Natural killer cell treated with Interleukin-12 subunit alpha and Interleukin-12 subunit beta and Interleukin-15 and Interleukin-18, amount 100 ng/mL, for 72 hours (primary cell): ENCODE measurements at places on chromosomes 7 and 10. TPM values are rescaled to one million over a fixed set of nuclear protein-coding genes. Genes with fewer than 3 reads are reported as not detected.

- DNase-seq, result no peak
Observed at GRCh38 chr10:42769673-42770072, 12.9 kb upstream of the BMS1 start.

- DNase-seq, result no peak
Observed at GRCh38 chr7:28157831-28158416, 22.7 kb downstream of the JAZF1 start.

DNA sequence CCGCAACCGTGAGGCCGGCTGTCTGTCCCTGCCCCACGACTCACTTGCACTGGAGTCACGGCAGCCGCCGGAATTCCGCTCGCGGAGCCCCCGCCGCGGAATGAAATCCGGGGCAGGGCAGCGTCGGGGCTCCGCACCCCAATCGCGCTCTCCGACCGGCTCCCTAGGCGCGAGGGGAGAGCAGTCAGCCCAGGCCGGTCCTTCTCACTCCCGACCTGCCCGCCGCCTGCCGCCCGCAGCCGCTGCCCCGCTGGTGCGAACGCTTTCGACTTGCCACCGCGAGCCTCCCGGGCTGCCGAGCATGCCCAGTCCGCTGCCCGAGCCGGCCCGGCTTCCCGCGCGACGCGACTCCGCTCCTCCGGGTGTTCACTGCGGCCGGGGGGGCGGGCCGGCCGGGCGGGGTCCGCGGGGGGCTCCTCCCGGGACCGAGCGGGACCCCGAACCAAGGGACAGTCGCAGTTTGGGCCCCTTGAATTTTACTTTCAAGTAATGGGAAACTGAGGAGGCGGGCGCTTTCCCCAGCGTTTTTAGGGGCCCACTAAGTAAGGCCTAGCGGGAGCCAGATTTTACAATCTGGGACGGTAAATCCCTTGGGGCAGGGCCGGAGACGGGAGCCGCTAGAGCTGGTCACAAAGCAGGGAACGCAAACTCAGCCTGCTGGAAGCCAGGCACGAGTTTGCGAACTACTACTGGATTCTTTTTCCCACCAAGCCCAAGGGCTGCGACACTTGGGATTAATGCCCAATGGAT is at the start of gene SGMS1:
TSS of gene SGMS1 (minus strand) at position 294 of the 750 bp plus-strand sequence. CDS start 279,842 bp downstream, outside the sequence.
- DNase-seq, result peak; percentile 92

DNA sequence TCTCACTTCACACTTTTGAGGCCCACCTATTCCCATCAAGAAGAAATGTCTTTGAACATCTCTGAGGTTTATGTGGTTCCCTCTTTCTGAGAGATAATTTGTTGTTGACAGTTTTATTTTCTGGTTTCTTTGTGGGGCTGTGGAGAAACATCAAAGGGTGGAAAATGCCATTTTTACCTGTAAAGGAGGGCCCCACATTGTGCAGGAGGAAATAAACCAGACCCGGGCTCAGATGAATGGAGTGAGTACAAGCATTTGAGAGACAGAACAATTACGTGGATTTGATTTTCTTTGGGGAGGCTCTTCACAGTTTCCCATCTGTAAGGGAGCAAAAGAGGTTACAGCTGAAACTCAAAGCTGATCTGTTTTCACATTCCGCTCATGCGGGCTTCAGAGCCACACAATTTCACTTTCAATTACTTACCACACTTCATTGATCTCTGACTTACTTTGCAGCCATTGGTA is 29.8 kb downstream of the ITPRIP start:
- no peak for DNase-seq

DNA sequence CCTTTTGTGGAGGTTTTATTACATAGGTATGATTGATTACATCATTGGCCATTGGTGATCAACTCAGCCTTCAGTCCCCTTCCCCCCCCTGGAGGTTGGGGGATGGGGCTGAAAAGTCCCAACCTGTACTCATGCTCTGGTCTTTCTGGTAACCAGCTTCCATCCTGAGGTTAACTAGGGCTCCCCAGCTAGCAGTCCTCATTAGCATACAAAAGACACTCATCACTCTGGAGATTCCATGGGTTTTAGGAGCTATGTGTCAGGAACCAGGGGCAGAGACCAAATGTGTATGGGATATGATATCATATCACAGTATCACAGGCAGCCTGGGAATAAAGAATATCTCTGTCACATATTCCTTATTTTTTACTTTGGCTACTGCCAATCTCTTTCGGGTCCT is 13.6 kb downstream of the CCSER2 start:
- no peak for DNase-seq

DNA sequence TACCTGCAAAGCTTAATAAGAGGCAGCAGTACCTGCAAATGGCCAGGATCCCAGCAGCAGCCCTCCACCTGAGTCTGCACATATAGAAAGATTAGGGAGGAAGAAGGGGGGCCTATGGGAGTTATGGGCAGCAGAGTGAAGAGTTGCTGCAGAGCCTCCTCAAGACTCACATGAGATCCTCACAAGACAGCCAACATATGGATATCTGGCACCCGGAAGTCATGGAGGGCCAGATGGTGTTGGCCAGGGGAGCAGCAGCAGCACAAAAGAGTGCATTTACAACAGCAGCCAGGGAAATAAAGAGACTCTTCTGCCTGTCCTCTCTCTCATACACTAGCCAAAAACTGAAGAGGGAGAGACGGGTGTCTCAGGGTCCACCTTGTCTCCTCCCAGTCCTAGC is 4.0 kb upstream of the TAS2R40 start:
- no peak for DNase-seq

- DNase-seq, result no peak
Observed at GRCh38 chr10:72013202-72013945, 49.2 kb downstream of the CHST3 start.

NDUFB8 gene
- 165 TPM for total RNA-seq

BTBD16 gene
- total RNA-seq, result not detected
